ENCODE measurements at places on chromosomes 3 and 15. TPM values are rescaled to one million over a fixed set of nuclear protein-coding genes. Genes with fewer than 3 reads are reported as not detected.

DNA sequence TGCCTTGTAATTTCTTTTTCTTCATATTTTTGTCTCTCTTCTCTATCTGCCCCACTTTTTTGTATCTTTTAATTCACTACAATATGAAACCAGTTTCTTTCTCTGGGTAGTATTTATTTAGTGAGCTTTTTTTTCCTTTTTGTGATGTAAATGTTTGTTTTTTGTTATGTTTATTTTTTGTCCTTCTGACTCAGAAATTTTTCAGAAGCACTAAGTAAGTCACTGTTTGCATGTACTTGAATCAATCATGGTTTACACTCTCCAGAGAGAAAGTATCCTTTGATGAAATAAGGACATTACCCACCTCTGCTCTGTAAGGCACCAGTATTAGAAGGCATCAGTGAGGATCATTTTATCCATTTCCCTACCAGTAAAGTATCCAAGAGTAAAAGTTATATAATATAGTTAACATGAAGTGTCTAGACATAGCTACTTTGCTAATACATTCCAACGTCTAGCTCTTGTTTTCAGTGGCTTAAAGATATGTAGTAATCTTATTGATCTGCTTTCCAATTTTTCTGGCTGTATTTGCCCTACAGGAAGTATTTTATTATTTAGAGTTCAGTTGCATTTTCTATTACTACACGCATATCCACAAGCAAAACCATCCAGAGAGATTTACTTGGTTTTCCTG, 25.4 kb downstream of the FILIP1L start:
- H3K27me3 ChIP-seq, result no peaks in the 10 kb centered on the region
- H3K4me3 ChIP-seq, result no peak overlapping the region
- peaks cover 20% of the 10 kb centered on the region for H3K4me1 ChIP-seq
- no peak for DNase-seq

GRCh38 chr15:58694641-58695398, 54.7 kb downstream of the ADAM10 start:
- H3K4me3 ChIP-seq, result no peak overlapping the region
- H3K36me3 ChIP-seq, result no peaks in the 10 kb centered on the region

DNA sequence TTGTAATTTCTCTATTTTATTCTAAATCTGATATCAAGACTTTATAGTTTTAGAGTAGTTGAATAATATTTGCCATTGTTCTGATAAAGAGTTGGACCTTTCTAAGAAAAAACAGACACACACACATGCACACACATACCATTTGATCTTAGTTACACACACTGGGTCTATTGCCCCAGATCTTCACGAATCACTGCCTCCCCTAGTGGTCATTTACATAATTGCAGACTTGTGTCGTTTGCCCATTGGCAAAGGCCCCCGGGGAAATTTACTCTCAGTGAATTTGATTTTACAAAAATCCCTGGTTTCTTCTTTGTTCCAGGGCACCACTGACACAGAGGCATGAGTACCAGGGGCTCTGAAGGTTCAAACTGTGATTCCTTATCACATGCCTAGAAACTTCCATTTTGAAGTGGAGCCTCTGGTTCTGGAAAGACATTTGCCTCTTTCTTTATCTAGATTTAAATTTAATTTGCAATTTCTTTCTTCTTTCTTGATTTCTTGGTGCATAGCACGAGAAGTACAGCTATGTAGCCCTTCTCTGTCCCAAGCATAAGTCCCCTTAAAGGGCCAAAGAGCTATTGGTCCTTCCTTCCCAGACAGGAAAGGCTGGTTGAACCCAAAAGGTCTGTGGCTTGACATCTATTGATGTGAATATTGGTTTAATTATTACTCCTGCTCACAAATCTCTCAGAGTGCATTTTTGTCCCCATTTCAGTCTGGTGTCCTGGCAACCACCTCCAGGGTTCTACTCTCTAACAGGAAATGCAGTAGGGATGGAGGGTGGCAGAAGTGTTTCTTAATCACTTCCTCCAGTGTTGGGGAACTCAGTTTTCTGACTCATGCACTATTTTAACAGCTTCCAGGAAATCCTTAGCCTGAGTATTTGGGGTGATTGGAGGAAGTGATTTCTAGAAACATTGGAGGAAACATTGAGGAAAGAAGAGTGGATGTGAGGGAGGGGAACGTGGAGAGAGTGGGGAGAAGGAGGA, 32.4 kb upstream of the SLC6A11 start:
- no peak for DNase-seq
- H3K4me1 ChIP-seq, result no peaks in the 10 kb centered on the region
- H3K27me3 ChIP-seq, result peaks cover 7% of the 10 kb centered on the region
- H3K36me3 ChIP-seq, result no peaks in the 10 kb centered on the region
- no peak overlapping the region for H3K27ac ChIP-seq

DNA sequence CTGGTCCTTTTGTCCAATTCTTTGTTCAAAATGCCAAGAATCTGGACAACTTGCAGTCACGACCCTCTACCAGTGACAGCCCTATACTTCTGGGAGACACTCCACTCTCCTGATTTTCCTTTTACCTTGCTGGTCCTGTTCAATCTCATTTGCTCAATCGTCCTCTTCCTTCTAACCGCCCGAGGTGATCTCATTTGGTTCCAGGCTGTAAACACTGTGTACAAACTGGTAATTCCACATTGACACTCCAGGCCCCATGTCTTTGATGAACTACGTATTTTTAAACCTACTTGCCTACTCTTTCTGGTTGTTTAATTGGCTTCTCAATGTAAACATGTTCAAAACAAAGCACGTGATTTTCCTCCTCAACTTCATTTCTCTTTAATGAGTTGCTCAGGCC, 23.7 kb upstream of the C3orf49 start:
- no peak overlapping the region for H3K27ac ChIP-seq
- H3K4me1 ChIP-seq, result no peaks in the 10 kb centered on the region
- no peak for DNase-seq
- no peak overlapping the region for H3K4me3 ChIP-seq

DNA sequence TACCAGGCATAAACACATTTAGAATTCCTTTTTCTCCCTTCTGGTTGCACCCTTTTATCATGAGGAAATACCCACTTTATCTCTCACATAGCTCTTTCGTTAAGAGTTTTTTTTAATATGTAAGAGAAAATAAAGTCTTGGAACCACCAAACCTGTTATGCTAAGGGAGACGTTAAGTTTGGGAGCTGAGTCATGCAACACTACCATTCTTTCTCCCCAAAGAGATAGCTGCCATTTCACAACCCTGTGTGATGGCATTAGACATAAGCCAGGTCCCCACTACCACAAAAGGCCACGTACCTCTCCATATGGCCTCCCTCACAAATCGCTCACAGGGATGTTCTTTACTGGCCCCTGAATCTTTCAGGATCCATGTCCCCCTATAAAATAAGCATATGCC, 7.6 kb upstream of the NIPA1 start:
- no peak overlapping the region for H3K4me3 ChIP-seq
- no peaks in the 10 kb centered on the region for H3K36me3 ChIP-seq
- DNase-seq, result no peak
- no peak overlapping the region for H3K27ac ChIP-seq

Gene SLC15A2
- total RNA-seq, result 1.1 TPM

Gene MEGF11
- not detected for total RNA-seq

GRCh38 chr3:189138901-189139610, 32.7 kb upstream of the TPRG1 start:
- no peaks in the 10 kb centered on the region for H3K27me3 ChIP-seq
- no peaks in the 10 kb centered on the region for H3K36me3 ChIP-seq
- H3K4me3 ChIP-seq, result no peak overlapping the region

DNA sequence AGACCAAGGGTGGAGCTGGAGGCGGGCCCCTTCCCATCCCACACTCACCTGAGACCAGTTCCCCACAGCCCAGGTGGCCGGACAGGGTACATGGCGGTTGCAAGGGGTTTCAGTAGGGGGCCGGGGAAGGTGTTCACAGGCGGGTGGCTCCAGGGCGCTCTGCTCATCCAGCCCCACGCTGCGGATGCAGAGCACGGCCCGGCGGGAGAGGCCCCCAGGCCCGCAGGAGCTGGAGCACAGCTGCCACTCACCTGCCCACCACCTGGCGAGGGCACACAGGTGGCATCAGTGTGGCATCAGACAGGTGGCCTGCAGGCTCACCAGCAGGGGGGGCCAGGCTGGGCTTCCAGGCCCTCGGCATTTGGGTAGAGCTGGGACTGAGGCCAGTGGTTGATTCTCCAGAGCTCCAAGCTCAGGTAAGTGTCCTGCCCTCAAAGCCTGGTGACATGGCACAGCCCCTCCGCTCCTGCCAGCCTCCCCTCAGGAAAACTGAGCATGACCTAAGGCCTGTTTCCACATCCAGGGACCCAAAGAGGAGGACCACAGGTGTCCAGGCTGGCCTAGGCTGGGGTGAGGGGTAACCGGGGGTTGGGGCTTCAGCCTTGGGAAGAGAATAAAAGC, 43.8 kb downstream of the ADAMTS7 start:
- peaks cover 7% of the 10 kb centered on the region for H3K36me3 ChIP-seq
- H3K4me3 ChIP-seq, result no peak overlapping the region
- DNase-seq, result no peak
- no peaks in the 10 kb centered on the region for H3K4me1 ChIP-seq

Data from esophagus muscularis mucosa (tissue), 4 donors.